ENCODE measurements at places on chromosomes 4 and X.

DNA sequence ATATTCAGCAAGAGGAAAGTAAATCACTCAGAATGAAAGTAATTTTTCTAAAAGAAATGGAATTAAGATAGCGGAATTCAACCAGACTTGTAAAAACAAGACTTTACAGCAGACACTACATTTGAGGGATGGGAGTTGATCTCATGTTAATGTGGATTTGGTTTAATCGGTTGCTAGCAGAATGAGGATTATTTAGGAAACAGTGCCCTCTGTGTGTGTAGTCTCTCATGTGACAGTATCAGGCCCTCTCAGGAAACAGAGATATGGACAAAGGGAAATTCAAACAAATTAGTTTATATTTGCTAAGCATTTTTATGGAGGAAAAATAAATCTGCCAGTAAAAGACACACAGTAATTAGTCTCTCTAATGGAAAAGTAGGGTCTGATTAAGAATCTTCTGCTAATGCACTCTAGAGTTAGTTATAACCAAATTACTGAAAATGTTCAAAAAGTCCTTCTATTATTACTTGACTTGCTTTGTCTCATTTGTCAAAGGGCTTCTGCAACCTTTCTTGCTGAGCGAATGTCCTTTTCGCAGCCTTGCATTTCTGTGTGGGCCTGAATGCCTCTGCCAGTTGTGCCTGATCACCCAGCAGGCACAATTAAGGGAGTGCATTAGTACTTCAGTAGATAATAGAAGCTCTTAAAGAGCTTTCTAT lies 1282.3 kb upstream of the TENM3 start:
- no peak for DNase-seq

- DNase-seq, result no peak
Measured at GRCh38 chr4:15293711-15294110, 134.1 kb upstream of the C1QTNF7 start.

DNA sequence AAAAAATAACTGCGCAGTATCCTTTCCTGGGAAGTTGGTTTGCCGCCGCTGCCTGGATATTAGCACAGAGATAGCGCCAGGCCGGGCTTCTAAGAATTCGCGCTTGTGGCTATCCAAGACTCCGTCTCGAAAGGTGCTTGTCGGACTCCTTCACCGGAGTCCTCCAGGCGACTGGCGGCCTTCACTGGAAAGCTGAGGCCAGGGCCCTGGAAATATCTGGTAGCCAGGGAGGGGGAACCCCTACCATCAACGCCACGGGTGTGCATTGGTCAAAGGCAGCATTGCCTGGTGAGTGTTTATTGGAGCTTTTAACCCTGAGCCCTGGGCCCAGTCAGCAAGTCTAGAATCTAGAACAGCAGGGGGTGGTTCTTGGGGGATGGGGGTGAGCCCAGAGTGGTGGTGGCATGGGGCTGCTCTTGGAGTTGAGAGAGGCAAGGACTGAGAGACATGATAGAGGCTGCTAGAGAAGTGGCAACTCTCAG lies 577 bp upstream of the PIM2 start:
- no peak for DNase-seq

DNA sequence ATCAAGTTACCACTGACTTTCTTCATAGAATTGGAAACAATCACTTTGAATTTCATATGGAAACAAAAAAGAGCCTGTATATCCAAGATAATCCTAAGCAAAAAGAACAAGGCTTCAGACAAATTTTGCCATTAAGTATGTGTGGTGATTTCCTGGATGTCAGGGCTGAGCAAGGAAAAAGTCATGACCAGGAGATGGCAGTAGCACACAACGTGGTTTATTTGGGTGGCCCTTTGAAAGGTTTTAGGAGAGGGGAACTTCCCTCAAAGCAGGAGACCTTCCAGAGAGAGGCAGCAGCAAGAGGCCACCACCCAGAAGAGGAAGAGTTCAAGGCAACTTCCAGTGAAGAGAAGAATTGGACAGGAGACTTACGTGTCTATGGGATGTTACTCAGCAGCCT lies 18.1 kb upstream of the ZXDB start:
- no peak for DNase-seq

GRCh38 chr4:2932321-2932950 lies 30.8 kb downstream of the NOP14 start:
- no peak for DNase-seq

GRCh38 chr4:185088899-185089298 lies 54.2 kb upstream of the SLC25A4 start:
- no peak for DNase-seq

- DNase-seq, result no peak
Measured at GRCh38 chrX:6986915-6987314, 160.6 kb upstream of the STS start.

DNA sequence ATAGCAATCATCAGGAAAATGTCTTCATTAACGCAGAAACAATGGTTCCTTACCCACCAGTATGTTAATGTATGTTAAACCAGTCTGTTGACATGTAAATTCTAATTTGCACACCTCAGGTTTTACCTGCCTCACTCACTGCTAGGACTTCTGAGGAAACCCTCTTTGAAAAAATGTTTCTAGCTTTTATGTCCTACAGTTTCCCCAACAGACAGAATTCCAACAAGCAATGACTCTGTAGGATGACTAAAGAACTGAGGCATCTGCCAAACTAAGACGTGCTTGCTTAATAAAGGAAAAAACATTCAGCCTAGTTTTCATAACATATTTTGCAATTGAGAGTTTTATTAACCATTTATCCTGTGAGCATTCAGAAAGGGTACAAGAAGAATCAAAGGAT lies 20.6 kb upstream of the SOX3 start:
- DNase-seq, result peak; percentile 33

GRCh38 chr4:89245459-89245858 lies 62.1 kb downstream of the GPRIN3 start:
- no peak for DNase-seq

DNA sequence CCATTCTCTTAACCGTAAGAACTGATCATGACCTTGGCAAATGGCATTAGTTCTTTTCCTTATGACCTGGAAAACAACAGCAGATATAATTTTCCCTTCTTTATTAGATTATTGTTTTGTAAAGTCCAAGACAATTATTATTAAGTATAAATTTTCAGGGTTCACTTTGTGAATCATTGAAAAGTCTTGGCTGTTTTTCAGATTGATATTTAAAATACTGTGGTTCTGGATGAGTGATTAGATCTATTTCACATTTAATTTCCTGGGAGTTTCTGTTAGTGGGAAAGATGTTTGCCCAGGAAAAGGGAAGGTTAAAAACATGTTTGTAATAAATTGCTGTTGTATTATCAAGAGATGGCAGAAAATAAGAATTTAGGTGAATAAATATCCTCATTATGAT lies 194.9 kb downstream of the TLL1 start:
- DNase-seq, result no peak

GRCh38 chrX:13522811-13523210 lies 46.6 kb upstream of the EGFL6 start:
- DNase-seq, result no peak

GRCh38 chr4:121851354-121851753 lies 18.9 kb downstream of the BBS7 start:
- no peak for DNase-seq

DNA sequence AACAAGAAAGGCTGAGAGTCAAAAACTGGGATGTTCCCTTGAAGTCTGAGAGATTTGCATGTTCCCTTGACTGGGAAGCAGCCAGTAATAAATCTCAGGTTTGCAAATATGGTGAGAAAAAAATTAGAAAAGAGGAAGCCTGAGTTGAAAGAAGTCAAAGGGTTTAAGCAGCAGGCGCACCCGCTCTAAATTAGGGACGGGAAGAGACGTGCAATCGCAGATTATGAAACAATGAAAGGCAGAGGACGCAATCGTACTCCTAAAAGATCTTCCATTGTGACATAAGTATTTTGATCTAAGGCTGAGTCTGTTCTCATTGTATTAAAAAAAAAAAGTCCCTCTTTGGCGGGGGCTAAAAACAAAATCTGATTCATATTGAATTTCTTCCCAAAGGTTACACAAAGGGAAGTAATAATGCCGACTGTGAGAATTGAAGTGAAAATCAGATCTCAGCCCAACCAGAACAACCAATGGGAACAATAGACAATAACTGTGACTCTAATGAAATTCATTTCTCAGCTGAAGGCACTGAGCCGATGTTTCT lies 28.2 kb downstream of the SAT1 start:
- no peak for DNase-seq

- DNase-seq, result no peak
Measured at GRCh38 chr4:53015681-53016080, 153.6 kb downstream of the RASL11B start.

DNA sequence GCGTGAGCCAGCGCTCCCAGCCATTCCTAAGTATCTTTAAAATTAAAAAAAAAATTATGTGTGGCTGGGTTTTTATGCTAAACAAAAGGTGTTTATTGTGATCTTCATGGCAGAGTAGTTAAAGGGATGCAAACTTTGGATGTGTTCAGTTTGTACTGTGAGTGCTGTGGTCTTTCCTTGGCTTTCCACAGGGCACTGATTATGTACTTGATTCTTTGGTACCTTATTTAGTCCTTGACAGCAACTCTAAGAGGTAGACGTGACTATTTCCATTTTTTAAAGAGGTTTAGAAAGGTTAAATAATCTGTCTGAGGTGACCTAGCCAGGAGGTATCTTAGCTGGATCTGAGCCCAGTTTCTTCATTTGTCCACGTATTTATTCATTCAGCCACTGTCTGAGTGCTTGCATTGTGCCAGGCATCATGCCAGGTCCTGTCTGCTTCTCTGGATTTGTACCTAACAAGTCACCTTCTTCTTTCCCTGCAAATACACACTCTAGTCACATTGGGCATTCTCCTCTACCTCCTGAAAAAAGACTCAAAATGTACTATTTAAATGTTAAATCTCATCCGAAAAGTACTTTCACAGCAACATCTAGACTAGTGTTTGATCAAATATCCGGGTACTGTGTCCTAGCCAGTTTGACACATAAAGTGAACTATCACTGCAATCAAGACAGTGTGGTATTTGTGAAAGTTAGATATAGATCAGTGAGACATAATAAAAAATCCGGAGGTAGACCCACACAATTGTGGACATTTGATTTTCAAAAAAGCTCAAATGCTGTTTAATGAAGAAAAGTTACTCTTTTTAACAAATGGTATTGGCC lies 31.5 kb downstream of the WWC2 start:
- no peak for DNase-seq

DNA sequence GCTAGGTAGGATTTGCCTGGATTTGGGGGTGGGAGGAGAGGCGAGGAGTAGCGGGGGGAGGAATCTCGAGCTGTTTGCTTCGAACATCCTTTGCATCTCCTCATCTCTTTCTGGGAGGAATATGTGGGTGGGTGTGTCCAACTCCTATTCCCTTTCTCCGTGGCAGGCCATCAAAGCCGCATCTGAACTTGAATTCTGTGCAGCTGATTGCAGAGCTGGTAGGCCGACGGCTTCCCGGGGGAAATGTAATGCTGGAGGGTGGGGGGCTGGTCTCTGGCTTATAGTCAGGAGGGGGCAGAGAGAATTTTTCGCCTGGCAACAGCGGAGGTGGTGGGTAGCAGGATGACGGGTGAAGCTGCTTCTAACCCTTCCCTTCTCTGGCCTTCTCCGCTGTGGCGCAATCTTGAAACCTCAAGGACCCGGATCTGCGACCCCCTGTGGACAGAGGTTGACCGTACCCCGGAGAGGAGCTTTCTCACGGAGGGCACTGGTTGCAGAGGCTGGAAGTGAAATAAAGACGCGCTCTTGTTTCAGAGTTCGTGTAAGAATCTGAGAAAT lies 628 bp downstream of the ZCCHC12 start:
- DNase-seq, result no peak

DNA sequence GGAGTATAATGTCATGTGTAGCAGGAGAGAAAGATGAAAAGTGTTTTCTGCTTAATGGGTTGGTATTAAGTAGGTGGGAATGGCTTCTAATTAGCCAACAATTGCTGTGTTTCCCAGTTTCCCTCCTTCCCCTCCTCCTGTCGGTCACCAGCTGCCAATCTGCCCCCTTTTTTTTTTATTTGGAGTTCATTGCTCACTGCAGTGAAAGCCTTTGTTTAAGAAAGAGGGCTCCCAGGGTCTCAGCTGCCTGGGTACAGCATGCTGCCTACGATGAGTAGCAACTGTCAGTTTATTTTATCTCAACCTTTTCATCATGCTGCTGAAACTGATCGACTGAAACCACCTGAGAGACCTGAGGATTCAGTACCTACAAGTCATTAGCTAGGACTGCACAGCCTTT lies 149.0 kb downstream of the POU4F2 start:
- DNase-seq, result no peak

DNA sequence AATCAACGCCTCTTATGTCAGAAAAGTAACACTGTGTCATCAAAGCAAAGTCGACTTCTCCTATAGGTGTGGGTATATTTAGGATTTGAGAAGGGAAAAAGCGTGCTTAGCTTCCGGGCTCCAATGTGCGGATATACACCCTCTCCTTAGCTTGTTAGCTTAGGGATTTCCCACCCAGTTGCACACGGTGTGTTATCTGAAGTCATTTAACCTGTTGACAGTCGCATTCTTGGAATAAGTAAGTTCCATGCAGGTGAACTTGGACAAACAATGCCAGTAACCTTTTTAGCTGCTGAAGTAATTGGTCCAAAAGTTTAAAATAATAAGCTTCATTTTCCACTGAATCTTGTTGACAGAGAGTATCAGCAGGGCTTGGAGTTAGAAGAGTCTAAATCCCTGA lies 113.7 kb downstream of the SHROOM3 start:
- no peak for DNase-seq

DNA sequence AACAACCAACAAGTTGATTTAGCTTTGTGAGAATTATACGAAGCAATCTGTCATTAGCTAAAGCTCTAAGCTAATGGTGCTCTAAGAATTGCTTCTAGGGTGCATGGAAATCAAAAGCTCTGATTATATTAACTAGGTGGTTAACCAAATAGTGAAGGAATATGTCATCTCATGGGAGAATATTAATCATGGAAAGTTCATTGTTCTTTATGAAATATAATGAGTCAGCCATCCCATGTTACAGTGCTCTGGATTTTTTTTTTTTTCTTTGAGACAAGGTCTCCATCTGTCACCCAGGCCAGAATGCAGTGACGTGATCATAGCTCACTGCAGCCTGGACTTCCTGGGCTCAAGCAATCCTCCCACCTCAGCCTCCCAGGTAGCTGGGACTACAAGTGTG lies 10.5 kb downstream of the DCAF8L2 start:
- DNase-seq, result no peak

GRCh38 chrX:134603806-134604700 lies 54.2 kb downstream of the PLAC1 start:
- DNase-seq, result peak; percentile 92

DNA sequence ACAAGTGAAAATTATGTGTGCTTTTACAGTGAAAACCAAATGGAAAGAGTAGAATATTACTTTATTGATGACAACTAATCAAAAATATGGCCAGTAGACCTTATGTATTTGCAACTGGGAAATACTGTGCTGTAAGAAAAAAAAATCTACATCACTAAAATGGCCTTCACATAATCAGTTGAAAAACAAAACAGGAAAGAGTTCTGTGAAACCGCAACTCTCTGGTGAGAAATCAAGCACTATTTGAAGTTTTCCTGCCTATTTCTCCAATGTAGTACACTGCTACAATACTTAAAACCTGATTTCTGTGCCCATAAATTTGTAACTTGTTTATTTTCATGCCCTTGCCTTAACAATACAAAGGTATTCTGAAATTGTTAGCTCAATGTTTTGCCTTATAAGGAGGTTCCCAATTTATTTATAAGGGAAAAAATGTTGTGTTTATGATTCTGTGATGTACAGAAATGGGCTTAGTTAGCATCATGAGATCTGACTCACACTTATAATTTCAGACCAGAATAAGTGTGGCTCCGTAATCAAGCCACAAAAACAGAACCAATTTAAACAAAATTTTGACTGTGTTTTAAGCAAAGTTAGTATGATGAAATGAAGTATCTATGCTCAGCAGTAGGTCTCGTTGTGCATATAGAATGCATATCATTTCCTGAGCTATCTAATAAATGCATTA lies 147.1 kb downstream of the FAT4 start:
- DNase-seq, result no peak
